CD4-positive, CD25-positive, alpha-beta regulatory T cell (primary cell): ENCODE measurements at places on chromosomes 12 and 14. TPM values are rescaled to one million over a fixed set of nuclear protein-coding genes. Genes with fewer than 3 reads are reported as not detected.

The ERP27 gene
- 5.3 TPM for polyA plus RNA-seq

The SMCO2 gene
- not detected for polyA plus RNA-seq

The CD163 gene
- polyA plus RNA-seq, result not detected

The TEX52 gene
- polyA plus RNA-seq, result not detected

The DDN gene
- polyA plus RNA-seq, result not detected

The CCDC177 gene
- polyA plus RNA-seq, result not detected

The LRP6 gene
- polyA plus RNA-seq, result not detected

The NRL gene
- polyA plus RNA-seq, result 2.2 TPM
